ENCODE measurements at places on chromosomes 5 and 9. TPM values are rescaled to one million over a fixed set of nuclear protein-coding genes. Genes with fewer than 3 reads are reported as not detected.

- no peak for DNase-seq
Measured at GRCh38 chr5:157986431-157986990, 127.6 kb upstream of the CLINT1 start.

GRCh38 chr9:119420231-119420630 lies 51.0 kb upstream of the BRINP1 start:
- DNase-seq, result no peak

- no peak for DNase-seq
Measured at GRCh38 chr5:1041225-1042143, 32.9 kb downstream of the NKD2 start.

GRCh38 chr5:151492729-151493128 lies 45.3 kb downstream of the SLC36A1 start:
- peak; percentile 92 for DNase-seq

DNA sequence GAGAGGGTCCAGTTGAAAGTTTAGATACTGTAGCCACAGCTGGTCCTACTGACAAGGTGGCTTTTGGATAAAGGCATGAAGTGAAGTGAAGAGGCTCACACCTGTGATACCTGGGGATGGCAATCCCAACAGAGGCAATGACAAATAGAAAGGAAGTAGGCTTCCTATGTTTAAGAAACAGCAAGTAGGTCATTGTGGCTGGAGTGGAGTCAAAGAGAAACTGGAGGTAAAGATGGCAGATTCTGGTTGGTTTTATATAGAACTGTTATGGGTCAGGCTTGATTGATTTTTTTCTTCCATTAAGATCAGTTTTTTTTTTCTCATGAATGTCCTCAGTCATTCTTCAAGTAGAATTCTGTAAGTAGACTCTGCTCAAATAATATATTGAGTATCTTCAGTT lies 79.5 kb downstream of the ANXA1 start:
- no peak for DNase-seq

DNA sequence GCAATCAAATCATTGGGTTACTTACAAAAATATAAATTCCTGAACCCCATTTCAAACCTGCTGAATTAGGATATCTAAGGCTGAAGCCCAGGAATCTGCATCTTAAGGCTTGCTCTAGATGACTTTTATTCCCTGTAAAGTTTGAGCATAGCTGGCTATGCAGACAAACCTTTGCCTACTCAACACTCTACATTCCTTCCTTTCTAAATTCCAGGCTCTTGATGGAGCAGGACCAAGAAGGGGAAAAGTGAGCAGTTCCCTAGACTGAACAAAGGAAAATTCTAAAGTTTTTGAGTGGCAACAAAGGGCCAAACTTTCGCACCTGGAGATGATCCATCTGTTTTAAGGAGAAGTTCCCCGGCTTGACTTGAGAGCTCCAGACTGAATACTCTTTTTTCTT lies 9.8 kb upstream of the ADRA1B start:
- DNase-seq, result no peak

- no peak for DNase-seq
Measured at GRCh38 chr5:3899093-3899492, 303.5 kb downstream of the IRX1 start.

Gene LCNL1
- not detected for total RNA-seq

Gene GBA2
- 20.3 TPM for total RNA-seq

Measured in GM23248 (cell line).